Prostate gland (tissue), 2 donors: ENCODE measurements at places on chromosomes 13 and 19. TPM values are rescaled to one million over a fixed set of nuclear protein-coding genes. Genes with fewer than 3 reads are reported as not detected.

GRCh38 chr13:79765331-79765730 is 284.4 kb downstream of the NDFIP2 start:
- H3K36me3 ChIP-seq, result no peaks in the 10 kb centered on the region
- no peak overlapping the region for H3K4me3 ChIP-seq
- no peaks in the 10 kb centered on the region for H3K4me1 ChIP-seq
- no peak for DNase-seq

DNA sequence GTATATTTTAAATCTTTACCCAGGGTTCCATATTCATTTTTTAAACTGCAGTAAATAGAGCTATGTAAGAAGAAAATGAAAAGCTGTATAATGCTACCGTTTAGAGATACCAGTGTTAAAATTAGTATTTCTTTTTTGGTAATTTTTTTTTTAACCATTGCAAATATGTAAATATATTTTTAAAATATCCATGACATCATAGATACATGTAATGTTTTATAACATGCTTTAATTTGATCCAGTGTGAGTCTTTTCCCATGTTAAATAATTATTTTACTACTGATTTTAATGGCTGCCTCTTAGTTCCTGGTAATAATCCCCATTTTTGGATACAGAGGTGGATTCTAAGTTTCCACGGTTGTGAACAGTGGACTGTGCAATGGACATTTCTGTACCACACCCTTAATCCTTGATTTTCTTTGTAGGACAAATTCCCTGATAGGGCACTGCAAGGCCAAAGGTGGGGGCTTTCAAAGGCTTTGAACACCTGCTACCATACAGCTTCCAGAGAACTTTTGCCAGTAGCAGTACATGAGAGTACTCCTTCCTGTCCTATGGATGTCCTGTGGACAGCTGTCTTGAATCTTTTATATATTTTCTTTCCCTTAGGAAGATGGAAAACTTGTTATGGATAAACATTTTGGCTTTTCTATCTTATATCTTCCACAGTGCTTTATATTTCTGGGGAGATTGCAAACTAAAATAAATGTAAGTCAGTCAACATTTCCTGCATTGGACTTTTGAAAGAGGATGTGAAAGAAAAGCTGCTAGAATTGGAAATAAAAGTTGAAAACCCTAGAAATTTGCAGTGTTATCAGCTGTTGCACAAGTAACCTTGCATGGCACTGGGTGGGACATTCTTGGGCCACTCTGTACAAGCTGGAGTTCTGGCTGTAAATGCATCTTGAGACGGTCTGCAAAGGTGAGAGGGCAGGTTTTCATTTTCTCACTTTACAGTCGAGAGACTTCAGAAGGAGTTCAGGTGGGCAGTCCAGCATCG is 46.8 kb downstream of the ARHGEF7 start:
- no peaks in the 10 kb centered on the region for H3K27me3 ChIP-seq
- H3K4me3 ChIP-seq, result no peak overlapping the region
- H3K36me3 ChIP-seq, result no peaks in the 10 kb centered on the region
- H3K27ac ChIP-seq, result no peak overlapping the region
- peaks cover 6% of the 10 kb centered on the region for H3K4me1 ChIP-seq

- H3K36me3 ChIP-seq, result no peaks in the 10 kb centered on the region
- no peak overlapping the region for H3K27ac ChIP-seq
- no peaks in the 10 kb centered on the region for H3K27me3 ChIP-seq
- H3K4me3 ChIP-seq, result no peak overlapping the region
- H3K4me1 ChIP-seq, result no peaks in the 10 kb centered on the region
Observed at GRCh38 chr13:89181041-89181440, 1509.9 kb downstream of the SLITRK5 start.

- H3K4me3 ChIP-seq, result no peak overlapping the region
- no peaks in the 10 kb centered on the region for H3K27me3 ChIP-seq
- no peaks in the 10 kb centered on the region for H3K36me3 ChIP-seq
- DNase-seq, result no peak
Observed at GRCh38 chr13:49567491-49567890, 17.9 kb downstream of the RCBTB1 start.

DNA sequence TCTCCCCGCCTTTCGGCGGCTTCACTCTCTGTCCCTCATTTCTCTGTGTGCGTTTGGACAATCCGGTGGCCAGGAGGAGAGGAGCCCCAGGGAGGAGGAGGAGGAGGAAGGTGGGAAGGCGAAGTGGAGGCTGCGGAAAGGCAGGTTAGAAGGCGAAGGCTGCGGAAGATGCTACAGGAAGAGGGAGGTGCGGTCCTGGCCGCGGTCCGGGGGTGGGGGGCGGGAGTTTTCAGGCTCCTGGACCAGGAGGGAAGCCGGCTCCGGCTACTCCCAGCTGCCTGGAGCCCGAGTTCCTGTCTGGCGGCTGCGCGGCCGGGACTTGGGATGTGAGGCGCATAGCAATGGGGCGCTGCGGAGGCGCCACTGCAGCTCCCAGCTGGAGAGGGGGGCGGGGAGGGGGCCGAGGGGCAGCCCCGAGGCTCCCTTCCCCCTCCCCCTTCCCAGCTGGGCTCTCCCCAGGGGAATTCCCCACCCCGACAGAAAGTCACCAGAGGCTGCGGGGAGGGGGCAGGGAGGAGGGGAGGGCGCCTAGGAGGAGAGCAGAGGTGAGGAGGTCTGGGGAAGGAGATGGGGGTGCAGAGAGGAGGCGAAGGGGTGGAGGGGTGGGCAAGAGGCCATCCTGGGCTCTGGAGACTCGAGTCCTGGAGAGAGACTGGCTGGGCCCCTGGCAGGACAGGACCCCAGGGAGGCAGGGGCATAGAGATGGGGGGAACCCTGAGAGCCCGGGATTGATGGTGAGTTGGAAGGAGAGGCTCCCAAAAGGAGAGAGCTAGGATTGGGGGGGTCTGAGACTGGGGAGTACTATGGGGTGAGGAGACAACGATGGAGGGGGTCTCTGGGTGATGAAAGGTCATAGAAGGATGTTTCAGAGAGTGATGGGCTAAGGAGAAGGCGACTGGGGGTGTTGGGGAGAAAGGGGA is 2.0 kb downstream of the LRRC4B start:
- H3K4me3 ChIP-seq, result no peak overlapping the region
- no peaks in the 10 kb centered on the region for H3K36me3 ChIP-seq
- no peaks in the 10 kb centered on the region for H3K4me1 ChIP-seq
- no peak for DNase-seq
- no peak overlapping the region for H3K27ac ChIP-seq

- H3K27ac ChIP-seq, result no peak overlapping the region
- no peaks in the 10 kb centered on the region for H3K27me3 ChIP-seq
- no peak overlapping the region for H3K4me3 ChIP-seq
Observed at GRCh38 chr19:31572976-31573298, 223.7 kb upstream of the TSHZ3 start.

DNA sequence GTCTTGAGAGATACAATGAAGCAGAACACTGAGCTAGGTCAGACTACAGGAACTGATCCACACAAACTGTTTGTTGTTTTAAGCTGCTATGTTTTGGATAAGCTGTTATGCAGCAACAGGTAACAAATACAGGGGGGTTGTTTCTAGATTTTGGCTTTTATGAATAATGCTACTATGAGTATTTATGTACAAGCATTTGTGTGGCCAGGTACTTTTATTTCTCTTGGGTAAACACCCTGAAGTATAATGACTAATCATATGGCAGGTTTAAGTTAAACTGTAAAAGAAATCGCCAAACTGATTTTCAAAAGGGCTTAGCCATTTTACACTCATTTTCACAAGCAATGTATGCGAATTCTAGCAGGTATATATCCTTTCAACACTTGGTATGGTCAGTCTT is 166.0 kb downstream of the DNAJC3 start:
- H3K36me3 ChIP-seq, result no peaks in the 10 kb centered on the region
- H3K4me3 ChIP-seq, result no peak overlapping the region
- no peak for DNase-seq
- no peaks in the 10 kb centered on the region for H3K27me3 ChIP-seq

LIPE gene
- total RNA-seq, result 24.8 TPM

ENOX1 gene
- total RNA-seq, result 5.3 TPM

GAPDHS gene
- not detected for total RNA-seq

PRRG2 gene
- total RNA-seq, result 22.5 TPM
